ENCODE measurements at places on chromosomes 7 and 10.

DNA sequence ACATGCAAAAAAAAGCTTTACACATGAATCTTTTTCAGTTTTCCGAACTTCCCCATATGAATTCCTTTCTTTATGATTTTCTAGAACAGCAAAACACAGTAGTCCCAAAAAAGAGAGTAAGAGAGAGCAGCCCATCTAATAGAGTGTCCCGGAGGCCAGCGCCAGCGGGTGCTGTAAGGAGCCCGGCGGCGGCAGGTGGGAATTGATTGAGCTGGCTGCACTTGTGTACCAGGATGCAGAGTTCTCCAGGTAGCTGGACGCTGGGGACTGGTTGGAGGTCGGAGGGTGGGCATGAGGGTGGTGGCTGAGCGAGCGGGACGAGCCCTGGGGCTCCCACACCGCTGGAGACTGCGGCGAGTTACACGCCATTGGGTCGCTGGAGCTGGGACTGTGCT lies 4.0 kb downstream of the DLX5 start:
- no peak for DNase-seq

DNA sequence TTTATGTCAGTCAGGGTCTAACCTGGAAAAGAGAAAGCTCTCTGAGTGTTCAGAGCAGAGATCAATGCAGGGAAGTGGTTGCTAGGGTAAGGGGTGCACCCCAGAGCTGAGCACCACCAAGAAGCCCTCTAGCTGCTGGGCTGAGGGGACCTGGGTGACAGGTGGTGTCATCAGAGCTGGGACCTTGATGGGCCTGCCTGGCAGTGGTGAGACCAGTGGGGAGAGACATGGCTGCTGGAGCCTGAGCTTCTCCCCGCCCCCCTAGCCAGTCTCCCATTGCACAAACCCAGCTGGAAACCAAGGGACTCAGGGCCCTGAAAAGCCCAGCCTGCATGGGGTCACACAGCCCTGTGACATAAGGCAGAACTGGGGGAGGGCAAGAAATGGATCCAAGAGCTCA lies 49.1 kb upstream of the OSBPL3 start:
- DNase-seq: no peak

- no peak for DNase-seq
These were observed 213.1 kb downstream of the PCDH15 start for GRCh38 chr10:54587971-54588370.

GRCh38 chr10:100436255-100436654 lies 26.6 kb upstream of the WNT8B start:
- DNase-seq: no peak

GRCh38 chr7:24019841-24020240 lies 264.1 kb upstream of the NPY start:
- DNase-seq: no peak

DNA sequence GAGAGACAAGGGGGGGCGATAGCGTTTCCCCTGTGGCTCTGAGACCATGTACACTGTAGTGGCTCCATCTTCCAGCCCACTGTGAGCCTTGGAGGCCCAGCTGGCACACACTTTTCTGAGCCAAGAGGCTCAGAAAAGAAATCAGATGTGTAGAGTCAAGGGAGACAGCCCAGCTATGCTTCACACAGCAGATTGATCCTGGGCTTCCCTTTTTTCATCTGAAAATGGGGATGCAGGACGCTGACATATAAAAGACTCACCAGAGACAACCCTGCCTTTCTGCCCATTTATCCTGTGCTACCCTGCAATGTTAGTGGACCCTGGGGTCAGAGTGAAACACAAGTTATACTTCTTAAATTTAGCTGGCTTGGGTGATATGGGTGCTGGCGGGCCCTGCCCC lies 14.3 kb downstream of the TMEM273 start:
- DNase-seq: no peak
